ENCODE measurements at places on chromosomes 3 and 15.
A peak's percentile ranks its signal among the peaks of the same experiment; 100 is the strongest.

DNA sequence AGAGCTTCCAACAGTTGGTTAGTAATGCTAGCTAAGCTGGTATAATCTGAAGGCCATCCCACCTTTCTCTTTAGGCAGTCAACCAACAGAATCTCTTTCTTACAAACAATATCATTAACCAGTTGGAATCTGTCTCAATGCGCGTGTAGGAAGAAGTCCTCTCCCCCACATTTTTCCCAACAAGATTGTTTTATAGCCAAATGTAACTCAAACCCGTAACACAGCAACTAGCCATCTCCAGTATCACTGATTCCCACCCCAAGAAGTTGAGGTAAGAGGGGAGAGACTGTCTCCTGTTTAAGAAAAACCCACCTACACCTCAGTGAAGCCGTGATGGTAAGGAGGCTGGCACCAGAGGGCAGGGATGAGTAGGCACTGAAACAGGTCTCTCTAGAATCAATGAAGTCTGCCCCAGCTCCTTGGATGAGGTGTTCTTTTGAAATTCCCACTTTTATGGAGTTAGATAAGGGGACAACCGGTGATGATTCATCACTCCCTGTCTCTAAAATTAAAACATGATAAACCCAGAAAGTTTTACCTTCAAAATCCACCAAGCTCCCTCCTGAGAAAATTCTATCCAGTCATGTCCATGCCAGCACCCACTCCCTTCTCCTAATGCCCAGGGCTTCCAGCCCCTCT lies 30.9 kb downstream of the CDC25A start:
- DNase-seq = no peak

DNA sequence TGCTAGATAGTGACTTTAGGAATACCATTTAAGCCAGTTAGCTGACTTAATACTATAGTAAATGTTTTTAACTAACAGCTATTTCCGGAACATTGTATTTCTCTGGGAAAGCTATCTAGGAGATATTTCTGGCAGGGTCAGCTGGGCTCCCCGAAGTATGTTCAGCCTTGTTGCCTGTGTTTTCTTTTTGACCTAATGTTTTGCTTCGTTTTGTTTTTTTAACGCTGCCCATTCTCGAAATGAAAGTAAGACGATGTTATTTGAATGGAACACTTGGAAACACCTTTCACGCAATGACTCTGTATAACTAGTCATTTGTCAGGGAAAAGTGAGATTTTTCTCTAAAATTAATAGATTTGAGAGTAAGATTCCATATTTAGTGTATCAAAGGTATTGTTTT lies 702.9 kb upstream of the NAALADL2 start:
- no peak for DNase-seq

DNA sequence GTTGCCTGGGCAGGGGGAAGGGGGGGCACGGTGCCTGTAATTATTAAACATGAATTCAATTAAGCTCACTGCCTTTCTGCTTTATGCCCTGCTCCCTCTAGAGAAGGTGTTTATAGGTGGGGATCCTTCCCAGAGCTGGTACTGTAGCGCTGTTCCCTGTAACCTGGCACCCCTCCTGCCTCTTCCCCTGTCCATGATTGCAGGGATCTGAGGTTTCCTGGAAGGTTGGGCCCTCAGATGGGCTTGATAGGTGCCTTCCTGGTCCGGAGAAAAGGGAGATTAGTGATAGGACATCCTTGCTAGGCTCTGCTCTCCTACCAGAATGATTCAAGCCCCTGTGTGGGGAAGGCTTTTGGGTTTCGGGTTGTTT lies 2.1 kb upstream of the FAM131A start:
- no peak for DNase-seq

DNA sequence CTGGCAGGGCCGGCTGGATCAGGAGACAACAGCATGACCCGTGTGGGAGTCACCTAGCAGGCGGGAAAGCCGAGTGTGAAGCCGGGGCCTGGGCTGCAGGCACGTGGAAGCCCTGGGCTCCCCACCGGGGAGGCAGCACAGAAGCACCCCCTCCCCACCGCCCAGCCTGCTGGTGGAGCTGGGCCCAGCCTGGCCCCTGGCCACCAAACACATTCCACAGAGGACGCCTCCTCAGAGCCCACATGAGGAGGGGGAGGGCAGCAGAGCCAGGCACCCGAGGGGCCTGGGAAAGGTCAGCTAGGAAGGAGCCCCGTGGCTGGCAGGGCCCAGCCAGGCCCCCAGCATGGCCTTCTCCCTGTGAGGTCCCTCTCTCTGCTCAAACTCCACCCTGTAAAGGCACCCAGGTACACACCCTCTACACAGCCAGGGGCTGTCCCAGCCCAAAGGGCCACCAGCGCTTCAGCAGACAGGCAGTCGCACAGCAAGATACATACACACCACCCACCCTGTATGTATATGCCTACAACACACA lies 4.5 kb downstream of the PLXNB1 start:
- no peak for DNase-seq

GRCh38 chr3:23865595-23866396 lies 51.0 kb downstream of the NKIRAS1 start:
- no peak for DNase-seq

DNA sequence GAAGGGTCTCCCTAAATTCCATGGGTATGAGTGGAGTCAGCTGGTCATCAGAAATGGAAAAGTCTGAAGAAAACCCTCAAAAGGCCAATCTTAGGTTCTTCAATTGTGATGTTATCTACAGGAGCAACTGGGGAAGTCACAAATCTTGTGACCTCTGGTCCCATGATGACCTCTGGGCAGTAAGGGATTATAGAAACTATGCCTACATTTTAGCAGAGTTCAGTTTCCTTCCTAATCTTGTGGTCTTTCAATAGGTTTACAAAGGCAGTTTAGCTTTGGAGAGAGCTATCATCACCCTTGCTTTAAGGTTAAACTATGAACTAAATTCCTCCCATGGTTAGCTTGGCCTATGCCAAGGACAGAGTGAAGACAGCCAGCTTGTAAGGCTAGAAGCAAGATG lies 225.1 kb downstream of the DPH6 start:
- no peak for DNase-seq

GRCh38 chr15:77036537-77037387 lies 34.1 kb downstream of the TSPAN3 start:
- no peak for DNase-seq

GRCh38 chr15:66014635-66015182 lies 145.4 kb downstream of the RAB11A start:
- DNase-seq = no peak

DNA sequence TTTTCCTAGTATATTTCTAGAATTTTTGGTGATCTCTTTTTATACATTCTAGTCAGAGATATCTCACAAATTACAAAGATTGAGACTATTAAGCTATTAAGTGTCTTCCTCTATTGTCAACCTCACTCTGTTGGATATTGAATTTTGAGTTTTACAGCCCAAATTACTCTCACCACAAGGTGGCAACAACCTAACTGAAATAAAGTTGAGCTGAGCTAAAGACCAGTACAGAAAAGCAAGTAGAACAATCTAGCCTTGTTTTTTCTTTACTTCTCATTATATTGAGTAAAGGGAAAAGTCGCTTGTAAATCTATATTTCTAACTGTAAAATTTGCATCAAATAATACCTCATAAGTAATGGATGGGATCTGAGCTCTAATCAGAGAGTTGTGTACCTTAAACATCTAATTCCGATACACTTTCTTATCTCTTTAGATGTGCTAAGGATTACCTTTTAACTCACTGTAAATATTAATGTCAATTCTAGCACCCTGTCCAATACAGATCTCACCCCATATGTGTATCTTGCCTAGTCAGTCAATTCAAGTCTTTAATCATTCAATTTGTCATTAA lies 13.6 kb upstream of the COMMD2 start:
- DNase-seq = peak; percentile 31

GRCh38 chr15:98547275-98547674 lies 101.1 kb upstream of the IGF1R start:
- DNase-seq = no peak

DNA sequence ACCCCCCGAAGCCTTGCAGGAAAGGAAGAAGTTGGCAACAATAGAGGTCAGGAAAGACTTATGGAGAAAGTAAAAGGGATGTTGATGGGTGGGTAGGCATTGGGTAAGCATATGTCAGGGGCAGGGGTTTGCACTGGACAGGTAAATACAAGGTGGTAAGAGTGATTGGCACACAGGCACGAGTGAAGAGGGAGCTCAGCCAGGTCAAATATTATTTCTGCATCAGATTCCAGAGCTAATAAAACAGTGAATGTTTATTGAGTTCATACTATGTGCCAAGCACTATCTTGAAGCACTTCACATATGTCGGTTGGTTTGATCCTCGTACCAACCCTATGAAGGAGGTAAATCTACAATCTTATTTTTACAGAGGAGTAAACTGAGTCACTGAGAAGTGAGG lies 6.6 kb downstream of the CLSTN2 start:
- no peak for DNase-seq

DNA sequence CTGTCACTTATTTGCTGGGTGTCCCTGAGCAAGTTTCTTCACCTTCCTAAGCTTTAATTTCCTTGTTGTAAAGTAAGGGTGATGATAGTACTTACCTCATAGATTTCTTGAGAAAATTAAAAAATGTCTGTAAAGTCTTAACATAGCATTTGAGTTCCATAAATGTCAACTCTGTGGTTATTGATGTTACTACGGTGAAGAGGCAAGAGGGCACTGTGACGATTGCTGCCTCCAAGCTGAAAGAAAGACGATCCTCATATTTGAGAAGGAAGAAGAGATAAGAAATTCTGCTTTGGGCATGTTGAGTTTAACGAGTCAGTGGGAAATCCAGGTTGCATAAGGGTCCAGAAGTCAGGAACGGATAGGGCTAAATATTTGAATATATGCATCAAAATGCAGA lies 240.8 kb upstream of the ZPLD1 start:
- DNase-seq = no peak

GRCh38 chr3:137222736-137223225 lies 265.0 kb downstream of the IL20RB start:
- no peak for DNase-seq

DNA sequence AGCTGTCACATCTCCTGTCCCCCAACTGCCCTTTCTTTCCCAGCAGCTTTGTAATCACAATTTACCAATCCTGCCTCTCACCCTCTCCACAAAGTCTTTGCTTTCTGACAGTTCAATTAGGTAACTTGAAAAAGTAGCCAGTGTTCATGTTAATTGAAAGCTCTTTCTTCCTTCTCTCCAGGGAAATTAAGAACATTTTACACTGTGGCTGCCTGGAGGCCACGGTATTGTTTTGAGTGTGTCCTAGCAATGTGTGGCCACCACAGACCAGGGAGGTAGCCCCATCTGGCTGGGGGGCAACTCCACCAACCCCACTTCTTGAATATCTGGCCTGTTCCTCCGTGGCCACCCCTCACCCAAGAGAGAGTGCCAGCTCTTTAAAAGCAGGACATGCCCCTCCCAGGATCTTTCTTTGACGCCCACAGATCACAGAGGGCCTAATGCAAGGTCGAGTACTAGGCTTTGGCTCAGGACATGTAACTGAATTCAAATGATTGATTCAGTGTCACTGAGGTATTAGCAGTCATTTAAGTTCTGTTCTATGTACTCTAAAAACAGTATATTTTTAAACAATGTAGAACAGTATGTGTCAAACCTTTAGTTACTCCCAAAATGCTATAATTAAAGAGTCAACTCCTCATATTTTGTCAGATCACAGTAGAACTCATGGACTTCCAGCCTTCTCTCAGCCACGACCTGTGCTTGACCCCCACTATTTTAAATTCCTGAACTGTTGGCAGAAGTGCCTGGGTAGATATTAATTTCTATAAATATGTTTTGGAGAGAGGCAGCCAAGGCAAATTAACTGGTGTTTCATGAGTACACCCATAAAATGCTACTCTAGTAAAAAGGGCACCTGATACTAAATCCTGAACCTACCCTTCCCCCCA lies 164.5 kb downstream of the TNIK start:
- no peak for DNase-seq

- peak; percentile 42 for DNase-seq
Measured at GRCh38 chr3:62229908-62230307, 143.4 kb downstream of the FEZF2 start.

DNA sequence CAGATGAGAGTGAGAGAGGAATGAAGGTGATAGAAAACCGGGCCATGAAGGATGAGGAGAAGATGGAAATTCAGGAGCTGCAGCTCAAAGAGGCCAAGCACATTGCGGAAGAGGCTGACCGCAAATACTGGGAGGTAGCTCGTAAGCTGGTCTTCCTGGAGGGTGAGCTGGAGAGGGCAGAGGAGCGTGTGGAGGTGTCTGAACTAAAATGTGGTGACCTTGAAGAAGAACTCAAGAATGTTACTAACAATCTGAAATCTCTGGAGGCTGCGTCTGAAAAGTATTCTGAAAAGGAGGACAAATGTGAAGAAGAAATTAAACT lies 88.9 kb downstream of the EOMES start:
- peak; percentile 41 for DNase-seq

- no peak for DNase-seq
Measured at GRCh38 chr3:71244153-71244825, 339.2 kb downstream of the FOXP1 start.

GRCh38 chr3:184347321-184348056 lies 10.1 kb downstream of the FAM131A start:
- DNase-seq = no peak

GRCh38 chr3:99720985-99721632 lies 82.7 kb downstream of the COL8A1 start:
- no peak for DNase-seq

DNA sequence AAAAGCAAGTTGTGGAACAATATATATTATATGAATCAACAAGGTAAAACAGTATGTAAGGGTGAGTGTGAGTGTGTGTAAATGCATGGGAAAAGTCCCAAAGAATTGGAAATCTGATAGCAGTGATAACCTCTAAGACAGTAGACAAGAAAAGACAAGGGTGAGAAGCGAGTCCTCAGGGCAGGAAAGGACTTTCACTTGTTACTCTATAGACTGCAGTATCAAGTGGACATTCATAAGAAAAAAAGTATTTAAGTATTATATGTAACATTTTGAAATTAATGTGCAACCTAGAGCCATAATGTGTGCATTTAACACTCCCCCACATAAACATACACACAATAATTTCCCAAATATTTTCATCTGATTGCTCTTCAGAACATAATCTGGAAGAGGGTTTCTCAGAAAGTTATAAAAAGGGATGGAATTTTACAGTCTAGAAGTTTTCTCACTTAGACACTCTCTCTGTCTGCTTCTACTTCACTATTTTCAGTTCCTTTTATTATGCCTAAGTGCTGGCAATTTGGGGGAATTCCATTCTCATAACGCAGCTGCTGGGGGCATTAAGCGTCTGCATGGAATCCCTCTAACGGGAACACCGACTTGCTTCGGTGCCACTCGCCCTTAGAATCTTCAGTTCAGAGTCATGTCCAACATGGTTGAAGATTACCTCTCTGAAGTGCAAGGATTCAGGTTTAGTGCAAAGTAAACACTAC lies 50.0 kb upstream of the CDIN1 start:
- DNase-seq = no peak

DNA sequence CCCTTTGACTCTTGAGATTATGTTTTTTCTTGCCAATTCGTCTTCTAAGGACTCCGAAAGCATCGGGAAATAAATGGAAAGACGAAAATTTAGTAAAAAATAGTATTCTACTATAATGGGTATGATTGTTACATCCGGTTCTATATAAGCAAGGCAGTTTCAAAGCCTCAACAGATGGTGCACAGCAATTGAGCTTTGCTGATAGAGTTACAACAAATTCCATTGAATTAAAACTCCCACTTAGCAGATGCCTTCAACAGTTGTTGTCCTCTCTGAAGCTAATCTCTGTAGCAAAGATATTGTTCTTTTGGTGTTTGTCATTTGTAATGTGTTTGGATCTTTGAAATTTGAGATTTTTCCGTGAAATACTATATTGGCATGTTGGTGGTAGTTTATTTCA lies 16.1 kb upstream of the GHSR start:
- DNase-seq = no peak

- DNase-seq = no peak
Measured at GRCh38 chr15:70833861-70834765, 19.8 kb downstream of the LARP6 start.

- no peak for DNase-seq
Measured at GRCh38 chr3:36542186-36542585, 161.9 kb downstream of the STAC start.
